ENCODE measurements at places on chromosomes 13 and 19.

DNA sequence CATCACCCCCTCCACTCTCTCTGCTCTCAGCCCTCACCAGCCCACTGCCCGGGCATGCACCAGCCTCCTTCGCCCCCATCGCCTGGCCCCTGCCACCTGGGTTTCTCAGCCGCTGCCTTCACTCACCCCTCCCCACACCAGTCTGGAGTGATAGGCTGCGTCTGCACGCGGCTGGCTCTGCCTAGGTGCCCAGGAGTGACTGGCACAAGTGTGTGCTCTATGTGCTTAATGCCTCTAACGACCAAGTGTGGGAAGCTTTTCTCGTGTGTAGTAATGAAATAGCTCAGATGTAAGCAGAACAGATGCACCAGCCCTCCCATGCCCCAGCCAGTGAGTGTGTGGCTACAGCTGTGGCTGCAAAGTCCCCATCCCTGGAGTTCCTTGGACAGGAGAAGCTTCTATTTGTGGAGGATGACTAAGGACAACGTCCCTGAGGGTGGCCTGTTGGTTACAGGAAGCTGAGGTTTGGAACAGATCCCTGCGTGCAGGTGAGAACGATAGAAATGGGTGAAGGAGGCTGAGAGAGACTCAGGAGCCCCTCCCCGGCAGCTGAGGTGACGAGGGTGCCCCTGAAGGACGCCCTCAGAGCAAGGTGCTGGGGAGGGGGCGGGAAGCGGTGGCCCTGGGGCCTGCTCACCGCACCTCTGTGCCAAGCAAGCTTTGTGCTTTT lies 35.6 kb downstream of the ATP11A start:
- DNase-seq, result no peak

GRCh38 chr13:99962242-99962641 lies 9.3 kb downstream of the ZIC5 start:
- no peak for DNase-seq

GRCh38 chr19:12648088-12648487 lies 18.5 kb downstream of the MAN2B1 start:
- DNase-seq, result no peak

DNA sequence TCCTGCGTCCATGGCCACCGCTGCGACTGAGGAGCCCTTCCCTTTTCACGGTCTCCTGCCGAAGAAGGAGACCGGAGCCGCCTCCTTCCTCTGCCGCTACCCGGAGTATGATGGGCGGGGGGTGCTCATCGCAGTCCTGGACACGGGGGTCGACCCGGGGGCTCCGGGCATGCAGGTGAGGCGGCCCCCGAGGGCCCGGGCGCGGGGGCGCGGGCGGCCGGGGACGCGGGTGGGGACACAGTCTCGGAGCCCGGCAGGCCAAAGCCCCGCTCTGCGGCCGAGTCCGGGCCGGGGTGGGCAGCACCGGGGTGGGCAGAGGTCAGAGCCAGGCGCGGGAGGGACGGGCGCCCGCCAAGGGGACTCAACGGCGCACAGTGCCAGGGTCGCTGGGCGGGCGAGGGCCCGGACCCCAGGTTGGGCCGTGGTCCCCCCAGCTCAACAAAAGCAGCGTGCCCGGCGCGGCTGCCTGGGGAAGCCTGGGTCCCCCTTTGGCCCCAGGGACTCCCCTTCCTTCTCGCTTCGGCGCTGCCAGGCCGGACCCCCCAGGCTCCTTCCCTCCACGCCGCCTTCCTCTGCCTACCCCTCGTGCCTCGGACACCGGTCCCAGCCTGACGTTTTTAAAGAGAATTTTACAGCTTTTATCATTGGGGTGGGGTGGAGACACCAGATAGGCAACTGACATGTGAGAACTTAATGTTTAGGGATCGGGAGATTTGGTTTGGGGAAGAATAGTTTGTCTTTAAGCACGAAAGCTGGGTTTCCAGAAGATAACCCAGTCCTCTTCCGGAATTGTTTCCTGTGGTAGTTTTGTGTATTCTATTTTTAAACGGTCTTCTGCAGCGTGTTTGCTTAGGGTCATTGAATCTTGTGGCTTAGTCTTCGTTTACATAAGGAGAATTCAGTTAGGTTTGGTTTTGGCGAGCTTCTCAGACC lies 509 bp downstream of the TPP2 start:
- peak; percentile 6 for DNase-seq

- peak; percentile 45 for DNase-seq
These were observed 85.6 kb downstream of the GNG7 start for GRCh38 chr19:2616741-2617392.

DNA sequence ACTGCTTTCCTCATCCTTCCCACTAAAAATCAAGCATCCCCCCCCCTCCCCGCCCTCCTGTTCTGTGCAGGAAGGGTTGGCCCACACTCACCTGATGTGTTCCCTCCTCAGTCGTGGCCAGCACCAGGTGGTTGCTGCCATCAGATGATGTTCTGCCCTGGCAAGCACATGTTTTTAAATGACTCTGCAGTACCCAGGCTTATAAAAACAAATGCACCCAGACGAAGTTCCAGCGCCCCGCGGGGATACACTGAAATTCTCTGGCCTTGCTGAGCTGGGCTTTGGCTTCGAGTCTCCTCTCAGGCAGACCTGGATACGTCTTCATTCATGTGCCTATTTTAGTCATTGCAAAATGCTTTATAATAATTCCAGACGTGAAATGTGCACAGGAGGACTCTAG lies 316.3 kb downstream of the DLEU7 start:
- DNase-seq, result no peak

DNA sequence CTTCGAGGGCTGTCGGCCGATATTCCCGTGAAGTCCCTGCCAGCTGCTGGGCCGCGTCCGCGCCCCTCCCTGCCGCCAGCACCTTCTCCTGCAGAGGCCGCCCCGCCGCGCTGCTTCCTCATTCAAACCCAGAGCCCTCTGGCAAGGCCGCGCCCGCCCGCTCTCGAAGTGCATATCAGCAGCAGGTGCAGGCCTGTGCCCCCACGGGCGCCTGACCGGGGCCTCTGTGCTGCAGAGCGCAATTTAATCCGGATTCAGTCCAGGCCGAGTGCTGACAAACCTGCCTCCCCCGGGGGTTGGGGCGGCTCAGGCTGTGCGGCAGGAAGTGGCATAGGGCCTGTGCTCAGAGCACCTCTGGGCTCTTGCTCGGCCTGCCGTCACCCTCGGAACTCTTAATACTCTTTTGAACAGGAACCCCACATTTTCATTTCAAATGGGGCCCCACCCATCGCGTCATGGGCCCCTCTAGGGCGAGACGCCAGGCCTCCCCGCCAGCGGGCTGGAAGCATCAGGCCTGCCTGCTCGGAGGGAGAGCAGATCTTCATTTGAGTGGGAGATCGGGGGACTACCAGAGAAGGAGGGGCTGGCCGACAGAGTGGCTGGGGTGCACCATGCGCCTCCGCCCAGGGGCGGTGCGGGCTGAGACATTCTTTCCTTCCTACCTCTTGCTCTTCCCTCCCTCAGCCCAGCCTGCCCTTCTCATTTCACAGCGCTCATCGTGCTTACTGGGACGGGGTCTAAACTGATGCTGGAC lies 125.7 kb downstream of the TNFRSF19 start:
- DNase-seq, result peak; percentile 45

DNA sequence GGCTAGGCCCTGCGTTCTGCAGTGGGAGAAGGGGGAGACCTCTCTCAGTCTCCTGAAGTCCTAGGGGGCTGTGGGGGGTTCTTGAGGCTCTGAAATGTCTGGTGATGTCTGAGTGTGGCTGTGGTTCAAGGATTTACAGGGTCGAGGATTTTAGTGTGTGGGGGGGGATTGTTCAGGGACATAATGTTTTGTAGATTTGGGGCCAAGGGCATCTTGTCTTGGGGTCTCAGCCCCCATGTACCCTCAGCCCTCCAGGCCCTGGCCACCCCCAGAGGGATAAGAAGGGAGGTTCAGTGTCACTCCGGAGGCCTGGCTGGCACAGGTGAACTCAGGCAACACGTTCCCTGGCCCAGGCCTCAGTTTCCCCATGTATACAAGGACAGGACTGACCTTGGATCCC lies 2.4 kb upstream of the APC2 start:
- no peak for DNase-seq

DNA sequence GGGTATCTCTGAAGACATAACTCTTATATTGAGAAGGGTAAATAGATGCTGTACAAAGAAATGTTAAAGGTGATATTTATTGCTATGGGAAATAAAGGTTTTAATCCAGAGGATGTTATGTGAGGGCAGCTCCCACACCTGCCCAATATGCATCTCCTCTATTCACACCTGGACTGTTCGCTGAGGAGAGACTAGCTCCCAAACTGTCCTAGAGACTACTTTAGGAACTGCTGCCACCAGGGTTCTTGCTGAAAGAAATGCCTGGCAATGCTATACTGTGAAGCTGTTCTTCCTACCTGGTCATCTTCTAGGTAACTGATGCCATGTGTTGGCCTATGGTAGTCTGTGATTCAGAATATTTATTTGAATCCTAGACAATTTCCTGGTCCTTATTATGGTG lies 1421.5 kb upstream of the SPRY2 start:
- no peak for DNase-seq

GRCh38 chr19:28737021-28737895 lies 475.7 kb downstream of the UQCRFS1 start:
- DNase-seq, result no peak

DNA sequence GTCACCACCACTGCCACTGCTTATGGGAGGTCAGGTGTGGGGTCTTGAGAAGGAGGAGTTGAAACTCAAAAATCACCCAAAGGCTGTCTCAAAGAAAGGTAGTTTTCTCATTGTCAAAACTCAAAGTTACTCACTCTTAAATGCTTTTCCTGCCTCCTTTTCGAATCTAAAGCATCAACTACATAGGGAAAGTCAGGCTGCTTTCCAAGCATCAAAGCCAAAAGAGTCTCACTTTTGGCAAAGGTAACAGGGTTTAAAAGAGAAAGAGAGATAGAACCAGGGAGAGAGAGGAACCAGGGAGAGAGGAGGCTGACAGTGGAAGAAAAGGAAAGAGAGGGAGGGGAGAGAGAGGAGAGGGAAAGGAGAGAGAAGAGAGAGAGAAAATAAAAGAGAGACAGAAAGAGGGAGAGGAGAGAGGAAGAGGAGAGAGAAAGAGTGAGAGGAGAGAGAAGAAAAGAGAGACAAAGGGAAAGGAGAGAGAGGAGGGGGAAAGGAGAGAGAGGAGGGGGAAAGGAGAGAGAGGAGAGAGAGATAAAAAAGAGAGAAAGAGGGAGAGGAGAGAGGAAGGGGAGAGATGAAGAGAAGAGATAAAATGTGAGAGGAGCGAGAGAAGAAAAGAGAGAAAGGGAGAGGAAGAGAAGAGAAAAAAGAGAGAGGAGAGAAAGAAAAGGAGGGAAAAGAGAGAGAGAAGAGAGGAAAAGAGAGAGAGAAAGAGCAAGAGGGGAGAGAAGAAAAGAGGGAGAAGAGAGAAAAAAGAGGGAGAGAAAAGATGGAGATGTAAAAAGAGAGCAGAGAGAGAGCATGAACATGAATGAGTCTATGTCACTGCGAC lies 262.0 kb upstream of the TSHZ3 start:
- DNase-seq, result no peak

DNA sequence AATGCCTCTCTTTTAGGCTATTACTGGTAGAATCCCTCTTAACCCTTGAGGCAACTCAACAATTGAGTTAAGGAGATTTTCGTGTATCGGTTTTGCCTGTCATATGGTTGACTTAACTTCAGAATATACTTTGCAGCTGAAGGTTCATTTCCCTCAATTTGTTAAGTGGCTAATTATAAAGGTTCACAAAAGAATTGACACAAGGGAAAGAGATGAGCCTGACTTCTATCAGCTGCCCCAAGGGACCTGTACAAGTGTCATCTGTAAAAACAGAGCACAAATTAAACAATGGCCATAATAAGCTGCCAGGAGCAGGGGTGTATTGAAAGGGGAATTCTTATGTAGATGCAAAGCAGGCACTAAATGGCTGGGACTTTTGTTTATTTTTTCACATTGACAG lies 334.8 kb upstream of the OBI1 start:
- DNase-seq, result no peak

DNA sequence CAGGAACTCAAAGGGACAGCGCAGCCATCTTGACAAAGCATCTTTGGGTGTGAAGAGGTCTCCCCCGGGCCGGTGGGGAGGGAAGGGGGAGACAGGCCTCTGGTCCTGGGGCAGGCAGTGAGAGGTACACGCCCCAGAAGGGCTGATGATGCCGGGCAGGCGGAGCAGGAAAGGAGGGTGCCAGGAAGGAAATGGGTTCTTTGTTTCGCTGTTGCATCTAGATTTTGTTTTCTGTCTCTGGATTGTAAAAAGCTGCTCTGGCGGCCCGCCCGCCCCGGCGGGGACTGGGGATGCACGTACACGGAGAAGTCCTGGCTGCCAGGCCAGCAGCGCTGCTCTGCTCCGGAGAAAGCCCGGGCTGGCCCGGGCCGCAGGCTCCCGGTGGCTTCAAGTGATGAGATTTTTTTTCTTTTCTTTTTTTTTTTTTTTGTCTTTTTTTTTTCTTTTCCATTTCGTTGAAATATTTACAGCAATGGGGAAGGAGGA lies 13.2 kb upstream of the ASF1B start:
- DNase-seq, result peak; percentile 44

GRCh38 chr19:30168760-30169159 lies 203.4 kb upstream of the ZNF536 start:
- DNase-seq, result no peak

DNA sequence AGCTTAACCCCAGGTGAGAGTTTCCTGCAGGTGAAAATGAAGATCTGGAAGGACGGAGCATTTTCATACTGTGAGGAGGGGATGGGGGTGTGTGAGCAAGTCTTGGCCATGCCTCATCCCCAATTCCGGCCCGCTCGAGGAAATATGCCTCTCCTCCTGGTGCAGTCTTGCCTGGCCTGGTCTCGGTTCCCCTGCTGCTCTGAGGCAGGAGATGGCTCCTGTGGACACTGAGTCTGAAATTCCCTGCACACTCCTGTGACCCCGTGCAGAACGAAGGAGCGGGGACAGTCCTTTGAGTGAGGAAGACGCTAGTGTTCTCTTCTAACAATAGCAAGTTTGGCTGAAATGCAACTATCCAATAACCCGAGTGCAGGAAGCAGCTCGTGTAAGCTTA lies 329 bp upstream of the ZNF439 start:
- DNase-seq, result no peak

- no peak for DNase-seq
These were observed 56.2 kb downstream of the ARHGAP35 start for GRCh38 chr19:46917002-46917401.

- DNase-seq, result no peak
These were observed 769 bp upstream of the TMEM272 start for GRCh38 chr13:51845574-51846318.

DNA sequence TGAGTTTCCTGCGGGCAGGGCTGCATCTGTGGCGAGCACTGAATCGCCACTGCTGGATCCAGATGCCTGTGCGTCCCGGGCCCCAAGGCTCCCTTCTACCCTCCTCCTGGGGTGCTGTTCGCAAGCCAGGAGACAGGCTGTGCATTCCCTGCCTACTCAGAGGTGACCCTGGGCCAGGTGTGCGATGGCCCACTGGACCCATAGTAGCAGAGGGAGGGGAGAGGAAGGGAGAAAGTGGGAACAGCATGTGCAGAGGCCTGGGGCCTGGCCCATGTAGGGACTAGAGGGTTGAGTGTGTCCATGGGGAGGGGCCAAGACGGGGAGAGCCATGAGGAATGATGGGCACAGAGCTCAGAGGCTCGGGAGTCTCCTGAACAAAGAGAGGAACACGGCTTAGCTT lies 27.3 kb downstream of the CARM1 start:
- DNase-seq, result no peak

DNA sequence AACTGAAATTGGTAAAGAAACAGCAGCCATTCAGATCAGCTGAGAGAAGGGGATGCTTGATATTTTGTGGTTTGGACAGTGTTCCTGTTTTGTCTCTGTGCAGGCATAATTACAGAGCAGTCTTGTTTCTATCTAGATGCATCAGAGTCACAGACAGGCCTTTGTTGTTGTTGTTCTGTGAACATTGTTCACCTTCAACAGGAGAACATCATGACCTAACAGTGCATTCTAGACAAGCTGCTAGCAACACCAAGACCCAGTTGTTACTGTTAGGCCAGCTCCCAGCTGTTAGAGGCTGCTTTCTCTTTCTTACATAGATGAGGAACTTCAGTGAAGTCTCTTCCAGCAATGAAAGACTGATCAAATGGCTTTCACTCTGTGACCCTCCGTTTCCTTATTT lies 8.5 kb upstream of the LSR start:
- no peak for DNase-seq
